ENCODE measurements at places on chromosomes 4 and X. TPM values are rescaled to one million over a fixed set of nuclear protein-coding genes. Genes with fewer than 3 reads are reported as not detected.
A peak's percentile ranks its signal among the peaks of the same experiment; 100 is the strongest.

DNA sequence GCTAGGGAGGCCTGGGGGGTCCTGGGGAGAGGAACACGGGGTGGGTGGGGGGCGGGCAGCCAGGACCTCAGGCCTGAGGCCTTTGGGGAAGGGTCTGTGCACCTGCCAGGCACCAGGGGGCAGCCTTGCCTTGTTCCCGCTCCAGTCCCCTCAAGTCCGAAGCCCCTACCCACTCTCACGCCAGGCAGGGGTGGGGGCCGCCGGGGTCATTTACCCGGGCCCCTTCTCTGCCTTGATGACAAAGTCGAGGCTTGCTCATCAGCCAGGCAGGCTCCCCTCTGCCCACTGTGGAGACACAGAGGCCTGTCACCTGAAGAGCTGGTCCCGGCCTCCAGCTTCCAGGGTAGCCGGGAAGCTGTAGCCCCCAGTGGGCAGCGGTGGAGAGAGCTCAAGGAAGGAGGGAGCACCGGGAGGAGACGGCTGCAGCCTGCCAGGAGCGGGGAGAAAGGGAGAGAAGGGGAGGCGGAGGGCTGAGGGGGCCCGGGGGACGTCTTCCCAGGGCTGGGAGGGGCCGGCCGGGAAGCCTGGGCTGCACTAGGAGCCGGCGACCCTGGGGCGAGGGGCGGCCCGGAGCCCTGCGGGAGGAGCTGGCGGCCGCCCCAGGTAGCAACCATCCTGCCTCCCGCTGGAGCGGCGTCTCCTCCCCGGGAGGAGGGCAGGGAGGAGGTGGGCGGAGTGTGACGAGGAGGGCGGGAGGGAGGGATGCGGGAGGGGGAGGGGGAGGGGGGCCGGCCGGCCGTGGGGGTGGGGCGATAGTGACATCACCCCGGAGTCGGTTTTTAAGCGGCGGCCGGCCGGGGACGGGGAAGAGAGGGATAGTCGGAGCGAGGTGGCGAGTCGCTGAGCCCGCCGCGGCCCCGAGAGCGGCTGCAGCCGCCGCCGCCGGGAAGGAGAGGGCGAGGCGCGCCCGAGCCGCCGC, at the start of gene SLC6A8:
Gene SLC6A8 (plus strand): TSS at position 806 of the 919 bp plus-strand sequence. CDS start 649 bp downstream, outside the sequence.
- peak; percentile 62 for DNase-seq

COL4A5 gene
- 43.1 TPM for polyA plus RNA-seq

LRP2BP gene
- 2.6 TPM for polyA plus RNA-seq

DLG3 gene
- polyA plus RNA-seq: 37.4 TPM

GRCh38 chr4:41204400-41204978, 9.9 kb downstream of the APBB2 start:
- DNase-seq: no peak

DNA sequence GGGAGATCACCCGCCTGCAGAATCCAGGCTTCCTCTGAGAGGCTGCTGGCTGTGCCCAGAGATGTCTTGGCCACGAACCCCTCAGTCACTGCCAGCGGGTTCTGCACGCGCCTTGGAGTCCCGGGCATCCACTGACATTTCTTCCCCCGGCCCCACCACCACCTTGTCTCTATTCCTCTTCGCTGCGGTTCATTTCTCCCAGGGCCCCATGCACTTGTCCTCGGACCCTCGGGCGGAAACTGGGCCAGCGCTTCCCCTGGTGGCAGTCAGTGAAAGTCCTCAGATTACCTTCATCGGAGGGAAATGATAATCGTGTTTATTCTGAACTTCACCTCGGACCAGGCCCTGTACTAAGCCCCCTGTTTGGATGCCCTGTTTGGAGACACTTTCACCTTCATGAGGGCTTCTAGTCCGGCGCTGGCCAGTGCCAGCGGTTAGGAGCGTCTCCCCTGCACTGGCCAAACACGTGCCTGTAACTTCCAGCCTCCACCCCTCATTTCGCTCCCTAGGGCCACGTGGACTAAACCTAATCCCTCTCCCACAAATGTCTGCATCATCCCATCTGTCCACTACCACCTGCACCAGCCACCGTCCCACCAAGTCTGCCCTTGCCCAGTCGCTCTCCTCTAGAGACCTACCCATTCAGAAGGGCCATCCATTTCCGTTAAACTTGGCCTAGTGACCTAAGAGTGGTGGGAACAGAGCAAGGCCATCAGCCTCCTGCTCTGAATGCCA, 82.0 kb downstream of the DCTD start:
- no peak for DNase-seq

GAB3 gene
- 3.2 TPM for polyA plus RNA-seq

CPE gene
- 162 TPM for polyA plus RNA-seq

TREX2 gene
- 0.30 TPM for polyA plus RNA-seq

DNA sequence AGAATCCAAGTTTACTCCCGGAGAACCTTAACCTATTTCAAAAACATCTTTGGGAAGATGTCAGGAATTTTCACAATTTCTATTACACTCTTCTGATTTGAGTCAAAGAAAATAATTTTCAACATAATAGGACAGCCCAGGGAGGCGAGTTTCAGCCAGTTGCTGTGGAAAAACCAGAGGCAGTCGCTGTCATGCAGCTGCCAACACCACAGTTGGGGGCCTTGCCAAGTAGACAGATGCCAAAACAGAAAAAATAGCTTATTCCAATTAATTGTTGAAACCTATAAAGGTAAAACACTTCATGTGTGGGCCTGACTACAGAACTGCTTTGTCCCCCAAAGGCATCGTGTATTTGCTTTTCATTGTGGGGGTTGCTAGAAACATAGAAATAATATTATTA, 225.8 kb downstream of the DMD start:
- no peak for DNase-seq

GRCh38 chr4:143773998-143774895, 73.8 kb upstream of the FREM3 start:
- peak; percentile 12 for DNase-seq

DNA sequence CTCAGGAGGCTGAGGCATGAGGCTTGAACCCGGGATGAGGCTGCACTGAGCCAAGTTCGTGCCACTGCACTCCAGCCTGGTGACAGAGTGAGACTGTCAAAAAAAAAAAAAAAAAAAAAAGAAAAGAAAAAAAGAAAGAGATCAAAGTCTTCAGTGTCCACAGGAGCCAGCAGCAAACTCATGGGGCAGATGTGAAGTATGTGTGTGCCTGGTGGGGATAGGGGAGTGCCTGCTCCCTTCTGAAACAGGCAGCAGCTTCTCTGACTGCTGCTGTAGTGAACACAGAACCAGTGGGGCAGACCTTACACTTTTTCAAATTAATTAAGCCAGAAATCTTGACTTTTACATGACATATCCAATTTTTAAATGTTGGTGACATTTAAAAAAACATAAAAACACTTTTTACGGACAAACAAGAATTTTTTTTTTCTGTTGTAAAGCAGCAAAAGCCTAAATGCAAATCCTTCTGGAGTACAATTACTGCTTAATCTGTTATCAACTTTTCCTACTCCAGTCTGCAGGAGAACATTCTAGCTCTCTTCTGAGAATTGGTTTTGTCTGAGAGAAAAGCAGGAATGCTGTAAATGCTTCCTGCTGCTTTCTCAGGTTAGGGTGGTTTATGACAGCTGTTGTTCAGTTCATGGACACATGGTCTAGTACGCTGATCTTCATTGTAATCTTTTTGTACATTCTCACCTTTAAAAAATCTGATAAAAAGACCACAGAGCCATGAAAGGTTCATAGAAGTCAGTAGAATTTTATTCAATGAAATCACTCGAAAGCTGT, 311.1 kb downstream of the CAMK2D start:
- peak; percentile 67 for DNase-seq

GRCh38 chrX:119118780-119119395, 8.7 kb downstream of the KIAA1210 start:
- DNase-seq: peak; percentile 10

DNA sequence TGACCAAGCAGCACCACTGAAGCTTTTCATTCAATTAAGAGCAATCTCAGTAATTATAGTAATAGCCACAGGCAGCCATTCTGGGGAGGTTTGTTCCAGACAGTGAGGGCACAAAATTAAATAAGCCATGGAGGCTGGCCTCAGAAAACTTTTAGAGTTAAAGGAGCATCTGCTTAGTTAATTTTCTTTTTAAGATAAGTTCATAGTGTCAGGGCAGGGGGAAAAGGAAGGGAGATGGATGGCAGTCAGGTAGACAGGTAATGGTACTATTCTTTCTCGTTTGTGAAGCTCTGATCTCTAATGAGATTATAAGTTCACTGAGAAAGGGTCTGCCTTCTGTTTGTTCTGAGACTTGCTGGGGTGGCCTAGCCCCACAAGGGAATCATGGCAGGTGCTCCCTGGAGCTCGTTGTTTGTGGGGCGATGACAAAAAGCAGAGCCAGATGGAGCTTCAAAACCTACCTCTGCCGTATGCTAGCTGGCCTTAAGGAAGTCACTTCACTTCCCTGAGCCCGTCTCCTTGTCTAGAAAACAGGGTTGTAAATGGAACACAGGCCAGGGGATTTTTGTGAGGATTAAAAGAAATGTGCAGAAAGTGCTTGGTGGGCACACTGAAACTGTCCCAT, 44.6 kb upstream of the FGFBP2 start:
- no peak for DNase-seq

GRCh38 chr4:40557736-40558135, 71.9 kb downstream of the RBM47 start:
- DNase-seq: peak; percentile 48

DNA sequence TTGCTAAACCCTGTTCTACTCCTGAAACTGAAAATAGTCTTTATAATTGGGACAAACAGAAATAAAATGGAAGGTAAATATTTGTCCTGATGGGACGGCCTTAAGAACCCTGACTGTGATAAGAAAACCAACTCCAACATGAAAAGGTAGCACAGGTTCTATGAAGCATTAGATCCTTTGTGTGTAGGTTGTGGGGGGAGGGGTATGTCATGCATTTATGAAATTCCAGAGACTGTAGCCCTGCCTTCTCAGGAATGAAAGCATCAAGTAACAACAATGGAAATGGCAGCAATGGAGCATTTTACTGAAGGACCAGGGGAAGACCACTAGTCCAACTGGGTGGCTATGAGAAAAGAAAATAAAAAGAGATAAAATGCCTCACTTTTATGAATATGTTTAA, 23.9 kb downstream of the CXXC4 start:
- no peak for DNase-seq

DNA sequence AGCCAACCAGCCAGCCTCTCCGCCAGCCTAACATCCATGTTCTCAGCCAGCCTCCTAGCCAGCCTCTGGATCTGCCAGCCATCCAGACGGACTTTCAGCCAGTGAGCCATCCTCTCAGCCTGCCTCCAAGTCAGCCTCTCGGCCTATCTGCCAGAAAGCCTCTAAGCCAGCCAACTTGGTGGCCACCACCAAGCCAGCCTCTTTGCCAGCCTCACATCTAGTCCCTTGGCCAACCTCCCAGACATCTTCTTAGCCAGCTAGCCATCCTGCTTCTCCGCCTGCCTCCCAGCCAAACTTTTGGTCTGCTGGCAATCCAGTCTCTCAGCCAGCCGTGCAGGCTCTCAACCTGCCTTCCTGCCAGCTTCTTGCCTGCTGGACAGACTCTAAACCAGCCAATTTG, 16.4 kb upstream of the ARAP2 start:
- DNase-seq: no peak

GRCh38 chr4:163350672-163351071, 7.0 kb downstream of the NPY5R start:
- DNase-seq: no peak

DNA sequence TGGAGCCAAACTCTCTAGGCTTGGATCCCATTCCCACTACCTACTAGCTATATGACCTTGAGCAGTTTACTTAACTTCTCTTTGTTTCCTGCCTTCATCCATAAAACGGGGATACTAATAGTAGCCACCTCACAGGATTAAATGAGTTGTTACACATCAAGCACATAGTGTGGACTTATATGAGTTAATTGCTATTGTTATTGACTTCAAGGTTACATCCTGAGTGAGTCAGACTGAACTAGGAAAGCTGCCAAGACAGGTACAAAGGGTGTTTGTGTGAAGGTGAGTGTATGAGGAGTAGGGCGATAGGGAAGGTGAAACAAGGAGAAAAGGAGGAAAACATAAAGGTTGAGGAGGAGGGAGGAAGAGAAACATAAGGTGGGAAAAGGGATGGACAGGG, 32.2 kb downstream of the TFDP3 start:
- peak; percentile 62 for DNase-seq

DNA sequence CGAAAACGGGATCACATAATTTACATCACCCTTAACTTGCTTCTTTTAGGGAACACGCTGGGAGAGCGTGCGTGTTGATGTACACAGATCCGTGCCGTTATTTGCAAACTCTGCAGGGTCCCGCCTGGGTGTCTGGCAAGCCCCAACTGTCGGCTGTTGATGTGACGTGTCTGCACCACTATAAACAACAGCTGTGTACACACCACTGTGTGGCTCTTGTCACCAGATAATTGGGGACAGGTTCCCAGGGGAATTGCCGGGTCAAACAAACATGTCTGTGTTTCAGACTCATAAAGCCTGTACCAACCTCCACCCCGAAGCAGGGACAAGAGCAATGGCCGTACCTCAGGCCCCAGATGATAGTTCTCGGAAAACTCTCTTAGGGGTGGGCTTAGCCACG, 105.0 kb upstream of the AFAP1 start:
- DNase-seq: peak; percentile 40

DNA sequence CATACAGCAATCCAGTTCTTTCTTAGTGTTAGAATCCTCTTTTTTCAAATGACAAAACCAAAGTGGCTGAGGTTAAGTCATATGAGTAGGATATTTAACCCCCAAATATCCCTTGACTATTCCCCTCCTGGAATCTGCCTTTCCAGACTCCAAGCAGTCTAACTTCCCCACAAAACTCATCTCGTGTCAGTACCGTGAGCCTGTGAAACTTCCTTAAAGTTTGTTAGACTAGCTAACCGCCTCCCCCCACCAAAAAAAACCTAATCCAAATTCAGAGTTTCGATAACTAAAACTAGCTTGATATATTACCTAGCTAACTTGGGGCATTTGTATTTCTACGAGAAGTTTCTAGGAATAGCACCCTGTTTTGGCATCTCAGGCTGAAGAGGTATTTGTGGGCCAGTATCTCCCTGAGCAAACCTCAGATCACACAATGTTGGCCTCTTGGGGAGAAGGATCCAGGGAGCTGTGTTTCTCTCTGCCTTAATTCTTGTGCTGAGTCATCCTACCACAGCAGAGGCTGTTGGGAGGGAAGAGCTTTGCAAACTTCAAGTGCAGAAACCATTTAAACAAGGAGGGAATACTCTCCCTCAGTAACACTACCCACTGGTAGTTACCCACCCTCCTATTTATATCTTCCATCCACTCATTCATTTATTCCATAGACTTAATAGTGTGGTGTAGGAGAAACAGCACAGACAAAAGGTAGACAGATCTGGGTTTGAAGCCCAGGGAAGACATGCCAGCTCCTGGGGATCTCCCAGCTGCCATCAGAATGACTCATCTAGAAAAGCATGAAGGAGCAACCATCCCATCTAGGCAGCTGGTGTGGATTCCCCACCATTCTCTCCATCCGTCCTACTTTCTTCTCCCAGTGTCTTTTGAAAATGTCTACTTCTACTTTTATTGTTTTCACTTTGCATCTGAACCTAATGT, 39.3 kb upstream of the TXK start:
- DNase-seq: no peak

DIPK2B gene
- 6.3 TPM for polyA plus RNA-seq

NOA1 gene
- 25.2 TPM for polyA plus RNA-seq

DNA sequence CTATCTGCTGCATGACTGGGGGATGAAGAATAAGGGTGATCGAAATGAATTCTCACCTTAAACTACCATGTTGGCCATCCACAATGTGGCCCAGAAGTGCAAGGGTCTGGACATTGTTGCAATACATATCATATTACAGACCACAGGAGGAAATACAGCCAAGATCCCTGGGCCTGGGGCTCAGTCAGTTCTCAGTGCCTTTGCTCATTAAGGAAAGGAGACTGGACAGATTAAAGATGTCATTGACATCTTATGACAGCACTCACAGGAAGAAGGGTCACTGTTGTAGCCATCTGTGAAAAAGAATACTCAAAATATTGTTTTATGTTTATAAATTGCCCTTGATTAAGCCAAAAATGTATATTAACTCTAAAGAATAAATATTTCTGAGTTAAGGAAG, 1345.2 kb downstream of the FSTL5 start:
- DNase-seq: no peak
